ENCODE measurements at places on chromosomes 2 and 18. TPM values are rescaled to one million over a fixed set of nuclear protein-coding genes. Genes with fewer than 3 reads are reported as not detected.

The PDE11A gene
- 1.4 TPM for total RNA-seq

The EGR4 gene
- not detected for total RNA-seq

The KCNG3 gene
- total RNA-seq, result not detected

The NR4A2 gene
- total RNA-seq, result 7.8 TPM

The AQP12A gene
- total RNA-seq, result not detected

The ERCC3 gene
- 28.2 TPM for total RNA-seq

The AQP12B gene
- total RNA-seq, result not detected

The SLC5A7 gene
- 0.05 TPM for total RNA-seq

The CHRNA1 gene
- total RNA-seq, result not detected

The HOXD11 gene
- total RNA-seq, result 0.32 TPM

The SERPINB13 gene
- not detected for total RNA-seq

The PMAIP1 gene
- total RNA-seq, result 0.38 TPM

The CERKL gene
- not detected for total RNA-seq

The DPP10 gene
- not detected for total RNA-seq

The ZDBF2 gene
- total RNA-seq, result 16.1 TPM

The ADAM23 gene
- total RNA-seq, result 4.7 TPM

The DYSF gene
- 46.8 TPM for total RNA-seq

The GPD2 gene
- total RNA-seq, result 14.8 TPM

The PPIL3 gene
- total RNA-seq, result 20.6 TPM

The SLC25A52 gene
- total RNA-seq, result not detected

The CTAGE1 gene
- total RNA-seq, result not detected

The SULT1C2 gene
- not detected for total RNA-seq

The IL36RN gene
- not detected for total RNA-seq

The SERPINB11 gene
- total RNA-seq, result not detected

The RPE gene
- total RNA-seq, result 40.0 TPM

The SPC25 gene
- total RNA-seq, result 0.42 TPM

The KDM3A gene
- 46.0 TPM for total RNA-seq

The SPP2 gene
- total RNA-seq, result not detected

The CCDC85A gene
- total RNA-seq, result 2.8 TPM

The DGUOK gene
- total RNA-seq, result 41.9 TPM

The CFC1 gene
- not detected for total RNA-seq

The ST3GAL5 gene
- 20.4 TPM for total RNA-seq

The CD8A gene
- 1.3 TPM for total RNA-seq

The PHOSPHO2 gene
- 6.0 TPM for total RNA-seq

The INPP5D gene
- 19.9 TPM for total RNA-seq

The AGXT gene
- not detected for total RNA-seq

The MALL gene
- total RNA-seq, result 38.8 TPM

The ALMS1 gene
- 21.2 TPM for total RNA-seq

The ARMC9 gene
- total RNA-seq, result 31.6 TPM

The LYG1 gene
- 0.97 TPM for total RNA-seq

The IL1A gene
- total RNA-seq, result not detected

The GPBAR1 gene
- total RNA-seq, result 1.2 TPM

The DSEL gene
- total RNA-seq, result 11.6 TPM

The MC2R gene
- not detected for total RNA-seq

The NGEF gene
- total RNA-seq, result 0.88 TPM

The LDLRAD4 gene
- 74.8 TPM for total RNA-seq

The KRTCAP3 gene
- 0.46 TPM for total RNA-seq

The FIGN gene
- total RNA-seq, result 23.6 TPM

The FOXD4L1 gene
- total RNA-seq, result not detected

The UGT1A6 gene
- not detected for total RNA-seq

The NEU4 gene
- not detected for total RNA-seq

The SMYD5 gene
- 17.1 TPM for total RNA-seq

The SP3 gene
- 73.6 TPM for total RNA-seq

The UGT1A5 gene
- total RNA-seq, result not detected

The COLEC12 gene
- total RNA-seq, result 23.0 TPM

The HOXD13 gene
- total RNA-seq, result not detected

The RESP18 gene
- not detected for total RNA-seq

The DYNAP gene
- not detected for total RNA-seq

The RPRM gene
- total RNA-seq, result 0.90 TPM

The MOGAT1 gene
- not detected for total RNA-seq

Measured in posterior vena cava (tissue), 2 donors.